Thymus (tissue), 14 donors: ENCODE measurements at places on chromosomes 12 and 14. TPM values are rescaled to one million over a fixed set of nuclear protein-coding genes. Genes with fewer than 3 reads are reported as not detected.

Gene BIN2
- 63.3 TPM for total RNA-seq

Gene TROAP
- total RNA-seq = 22.1 TPM

Gene CEP170B
- 0.90 TPM for total RNA-seq

Gene CLEC6A
- 0.09 TPM for total RNA-seq

Gene NTN4
- total RNA-seq = 2.4 TPM

DNA sequence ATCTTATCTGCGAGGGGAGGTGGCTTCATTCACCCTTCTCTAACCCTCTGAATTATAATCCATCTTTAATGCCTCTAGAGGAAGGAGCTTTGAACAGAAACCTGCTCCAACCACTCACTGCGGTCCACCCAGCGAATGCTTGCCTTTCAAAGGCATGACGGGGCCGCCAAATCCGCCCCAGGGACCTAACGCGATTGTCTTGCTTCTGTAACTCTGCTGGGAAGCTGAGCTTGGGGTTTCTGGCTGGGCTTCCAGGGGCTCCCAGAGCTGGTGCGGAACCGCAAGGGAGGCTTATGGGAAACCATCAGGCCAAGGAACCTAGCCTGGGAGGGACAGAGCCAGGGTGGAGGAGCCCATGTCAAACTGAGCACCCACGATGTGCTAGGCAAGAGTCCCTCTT is 231.2 kb upstream of the LHX5 start:
- no peak for DNase-seq

GRCh38 chr12:20830456-20830855 is 20.0 kb downstream of the SLCO1B3 start:
- DNase-seq = no peak

- DNase-seq = no peak
These were observed 427.2 kb downstream of the TMTC2 start for GRCh38 chr12:83113945-83114344.

- no peak for DNase-seq
These were observed 22.5 kb downstream of the LRP6 start for GRCh38 chr12:12244341-12244740.

GRCh38 chr12:26077915-26078702 is 46.7 kb downstream of the BHLHE41 start:
- no peak for DNase-seq

GRCh38 chr14:68885226-68886108 is 92.6 kb upstream of the ZFP36L1 start:
- no peak for DNase-seq

DNA sequence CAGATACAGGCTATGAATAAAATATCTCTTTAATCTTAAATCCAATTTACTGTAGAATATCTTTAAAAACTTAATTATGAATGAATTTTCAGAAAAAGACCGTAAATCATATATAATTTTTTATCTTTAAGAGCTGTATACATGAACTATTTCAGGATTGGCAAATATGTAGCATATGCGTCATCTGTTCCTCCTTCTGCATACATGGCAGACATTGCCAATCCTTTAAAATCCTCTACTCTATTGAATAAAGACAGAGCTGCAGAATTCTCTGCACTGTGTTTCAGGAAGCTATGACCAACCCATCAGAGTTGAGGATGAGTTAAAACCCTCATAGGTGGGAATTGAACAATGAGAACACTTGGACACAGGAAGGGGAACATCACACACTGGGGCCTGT is 279.0 kb downstream of the TMEM117 start:
- DNase-seq = no peak
